ENCODE measurements at places on chromosomes 16 and 17.
A peak's percentile ranks its signal among the peaks of the same experiment; 100 is the strongest.

- DNase-seq: no peak
These were observed 191.4 kb downstream of the ZNF423 start for GRCh38 chr16:49664221-49665215.

DNA sequence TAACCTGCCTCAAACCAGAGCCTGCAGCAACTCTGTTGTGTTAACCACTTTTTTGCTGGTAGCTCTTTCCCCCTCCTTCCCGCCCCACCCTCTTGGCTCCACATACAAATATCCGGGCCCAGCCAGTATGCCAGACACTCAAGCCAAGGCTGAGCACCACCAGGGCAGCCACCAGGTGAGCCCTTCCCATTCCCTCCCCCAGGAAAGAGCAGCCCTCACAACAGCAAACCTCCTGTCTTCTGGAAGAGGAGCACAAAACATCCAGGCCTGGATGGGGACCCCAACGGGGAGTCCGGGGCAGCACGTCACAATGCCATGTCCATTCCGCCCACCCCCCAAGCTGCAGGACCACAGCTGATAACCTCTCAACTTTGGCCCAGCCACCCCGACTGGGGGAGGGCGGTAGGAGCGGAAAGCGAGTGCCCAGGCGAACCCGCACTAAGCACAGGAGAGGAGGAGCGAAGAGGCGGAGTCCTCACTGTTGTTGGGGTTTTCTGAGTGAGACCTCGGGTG, 757 bp downstream of the ORMDL3 start:
- DNase-seq: peak; percentile 59

DNA sequence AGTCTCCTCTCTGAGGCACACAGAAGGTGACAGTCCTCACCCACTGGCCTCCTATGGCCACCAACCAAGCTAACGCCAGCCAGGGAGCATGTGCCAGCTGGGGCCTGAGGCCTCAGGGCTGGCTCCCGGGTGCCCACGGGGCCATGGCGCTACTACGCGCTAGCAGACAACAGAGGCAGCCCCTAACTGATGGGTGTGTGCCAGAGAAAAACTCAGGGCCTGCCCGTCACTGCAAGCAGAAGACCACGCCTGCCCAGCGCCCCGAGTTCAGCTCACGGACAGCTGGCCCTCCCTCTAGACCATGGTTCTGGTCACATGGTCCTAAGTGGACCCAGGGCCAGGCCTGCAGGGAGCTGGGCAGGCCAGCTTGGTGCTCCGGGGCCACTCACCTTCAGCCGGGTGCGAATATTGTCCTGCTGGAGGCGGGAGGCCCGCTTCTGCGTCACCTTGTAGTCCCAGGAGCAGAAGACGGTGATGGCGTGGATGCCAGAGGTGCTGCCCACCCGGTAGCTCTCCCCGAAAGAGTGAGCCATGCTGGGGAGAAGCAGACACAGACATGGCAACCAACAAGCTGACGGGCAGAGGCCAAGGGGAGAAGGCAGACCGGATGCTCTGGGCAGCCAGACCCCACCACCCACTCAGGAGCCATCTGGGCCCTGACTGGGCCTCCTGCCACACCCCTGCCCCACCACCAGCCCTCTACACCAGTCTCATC, 6.2 kb downstream of the TMC6 start:
- no peak for DNase-seq

- no peak for DNase-seq
These were observed 17.5 kb upstream of the DLX4 start for GRCh38 chr17:49951362-49952082.

- DNase-seq: no peak
These were observed 486.5 kb downstream of the CDH13 start for GRCh38 chr16:83113317-83113716.

GRCh38 chr17:75864448-75864871, 9.3 kb upstream of the WBP2 start:
- peak; percentile 80 for DNase-seq

DNA sequence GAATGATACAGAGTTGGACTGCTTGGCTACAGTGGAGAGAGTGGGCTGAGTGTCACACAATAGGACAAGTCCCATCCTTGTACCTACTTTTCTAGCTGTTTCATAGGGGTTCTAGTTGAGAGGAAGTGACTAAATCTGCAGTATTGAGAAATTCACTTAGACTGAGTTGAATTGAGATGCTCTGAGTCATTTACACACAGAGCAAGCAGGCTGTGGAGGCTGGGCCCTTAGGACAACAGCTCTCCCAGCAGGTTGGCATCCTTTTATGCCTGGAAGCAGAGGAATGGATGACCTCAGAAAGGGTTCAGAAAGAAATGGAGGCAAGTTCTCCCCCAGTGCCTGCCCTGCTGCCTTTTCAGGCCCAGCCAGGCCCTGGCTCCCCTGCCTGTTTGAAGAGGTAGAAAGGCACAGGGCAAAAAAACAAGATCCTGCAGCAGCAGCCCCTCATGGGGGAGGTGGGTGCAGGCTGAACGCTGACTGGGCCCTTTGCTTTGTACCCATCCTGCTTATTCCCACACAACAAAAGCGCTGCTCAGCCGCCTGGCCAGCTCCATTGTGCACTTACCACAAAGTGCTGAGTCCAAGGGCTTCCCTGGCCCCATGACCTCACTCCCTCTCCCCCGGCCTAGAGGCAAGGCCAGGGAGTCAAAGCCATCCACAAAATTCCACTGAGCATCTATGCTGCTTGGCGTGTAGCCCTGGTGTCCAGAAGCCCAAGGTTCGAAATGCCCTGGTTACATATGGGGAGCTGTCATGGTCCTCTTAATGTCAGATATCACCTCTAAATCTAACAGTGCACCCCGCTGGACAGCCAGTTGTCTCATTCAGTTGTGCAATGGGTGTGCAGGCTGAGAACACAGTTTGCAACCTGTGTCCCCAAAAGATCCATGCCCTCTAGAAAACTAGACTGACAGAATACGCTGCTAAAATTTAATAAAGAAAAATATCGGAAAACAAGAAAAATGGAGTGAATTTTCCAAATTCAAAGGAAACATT, 5.4 kb upstream of the CRYBA1 start:
- DNase-seq: no peak

DNA sequence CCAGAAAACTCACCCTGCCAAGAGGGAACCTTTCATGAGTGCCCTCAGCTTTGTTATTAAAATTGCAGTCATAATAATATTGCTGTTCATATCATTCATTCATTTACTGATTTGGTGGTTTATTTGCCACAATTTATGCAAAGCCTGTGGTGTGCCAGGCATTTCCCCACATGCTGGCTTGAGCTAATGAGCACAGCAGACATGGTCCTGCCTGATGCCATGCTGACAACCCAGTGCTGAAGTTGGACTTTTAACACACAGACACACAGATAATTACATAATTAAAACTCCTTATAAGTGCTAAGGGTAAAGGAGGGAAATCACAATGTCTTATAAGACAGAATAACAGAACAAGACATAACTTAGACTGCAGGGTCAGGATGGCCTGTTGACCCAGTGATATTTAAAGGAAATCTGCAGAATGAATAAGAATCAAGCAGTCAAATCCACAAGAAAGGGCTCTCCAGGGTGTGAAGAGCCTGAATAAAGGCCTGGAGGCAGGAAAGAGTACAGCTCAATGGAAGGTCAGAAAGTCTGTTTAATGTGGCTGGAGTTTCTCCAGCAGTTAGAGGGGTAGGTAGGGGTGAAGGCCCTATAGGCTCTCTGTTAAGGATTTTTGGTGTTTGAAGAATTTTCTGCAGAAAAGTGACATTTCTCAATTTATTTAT, 196.9 kb upstream of the CDH11 start:
- DNase-seq: no peak

GRCh38 chr17:38550661-38551060, 55.1 kb downstream of the SRCIN1 start:
- no peak for DNase-seq
